ENCODE measurements at places on chromosomes 5 and 9.

DNA sequence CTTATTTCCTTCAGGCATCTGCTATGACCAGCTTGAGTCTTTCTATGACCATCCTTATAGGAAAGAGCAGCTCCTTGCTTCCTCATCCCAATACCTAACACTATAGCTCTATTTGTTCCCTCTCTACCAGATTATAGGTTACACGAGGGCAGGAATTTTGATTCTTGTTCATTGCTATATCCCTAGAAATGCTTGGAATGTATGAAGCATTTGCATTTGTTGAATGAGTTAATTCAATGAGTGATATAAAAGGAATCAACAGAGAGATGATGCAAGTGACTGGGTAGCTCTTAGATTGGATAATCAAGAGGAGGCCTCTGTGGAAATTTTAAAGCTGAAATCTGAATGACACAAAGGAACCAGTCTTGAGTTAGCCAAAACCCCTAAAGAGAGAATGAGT is 13.9 kb downstream of the ZCCHC9 start:
- peak; percentile 42 for DNase-seq
- H3K36me3 ChIP-seq, result peaks cover 3% of the 10 kb centered on the region
- peaks cover 2% of the 10 kb centered on the region for H3K4me1 ChIP-seq
- H3K4me3 ChIP-seq, result no peak overlapping the region
- H3K27ac ChIP-seq, result peak overlapping the region; percentile 44

DNA sequence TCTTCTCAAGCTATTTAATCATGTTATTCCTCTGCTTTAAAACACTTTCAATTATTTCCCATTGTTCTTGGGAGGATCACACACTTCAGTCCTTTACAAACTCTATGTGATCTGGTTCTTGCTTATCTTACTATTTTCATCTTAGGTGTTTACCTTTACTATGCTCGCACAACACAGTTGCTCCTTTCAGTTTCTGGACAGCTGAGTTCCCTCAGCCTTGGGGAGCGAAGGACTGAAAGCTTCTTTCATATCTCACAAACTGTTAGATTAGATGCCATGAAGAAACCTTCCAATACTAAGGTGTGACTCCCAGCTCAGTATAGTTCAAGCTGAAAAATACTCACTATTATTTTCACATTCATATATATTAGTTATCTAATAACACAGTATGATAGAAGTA is 117.9 kb downstream of the CDC42SE2 start:
- H3K36me3 ChIP-seq, result no peaks in the 10 kb centered on the region
- H3K4me1 ChIP-seq, result peaks cover 11% of the 10 kb centered on the region
- no peak overlapping the region for H3K27ac ChIP-seq
- no peaks in the 10 kb centered on the region for H3K27me3 ChIP-seq
- H3K4me3 ChIP-seq, result no peak overlapping the region

DNA sequence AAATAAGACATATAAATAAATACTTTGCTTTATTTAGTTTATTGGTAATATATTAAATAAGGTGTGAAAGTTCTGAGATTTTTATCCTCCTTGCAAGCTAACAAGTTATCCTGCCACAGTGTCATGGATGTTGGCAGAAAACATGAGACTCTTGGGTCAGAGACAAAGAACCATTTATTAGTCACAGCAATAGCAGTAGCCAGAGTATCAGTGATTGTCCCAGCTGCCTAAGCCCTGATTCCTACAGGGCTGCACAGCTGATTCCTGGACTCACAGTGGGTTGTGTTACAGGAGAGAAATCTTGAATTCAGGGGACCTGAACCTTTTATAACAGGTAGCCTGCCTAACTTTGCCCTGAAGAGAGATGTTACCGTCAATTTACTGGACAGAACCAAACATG is 304.5 kb upstream of the ZNF608 start:
- H3K4me3 ChIP-seq, result no peak overlapping the region
- no peaks in the 10 kb centered on the region for H3K36me3 ChIP-seq
- no peak overlapping the region for H3K27ac ChIP-seq
- no peaks in the 10 kb centered on the region for H3K4me1 ChIP-seq
- H3K27me3 ChIP-seq, result no peaks in the 10 kb centered on the region
- no peak for DNase-seq

GRCh38 chr9:135241381-135242048 is 154.0 kb downstream of the OLFM1 start:
- no peaks in the 10 kb centered on the region for H3K4me1 ChIP-seq
- no peak for DNase-seq
- H3K4me3 ChIP-seq, result no peak overlapping the region
